T-helper 17 cell (primary cell): ENCODE measurements at places on chromosomes 11 and 22. TPM values are rescaled to one million over a fixed set of nuclear protein-coding genes. Genes with fewer than 3 reads are reported as not detected.

POTEH gene
- not detected for total RNA-seq

ZNF280B gene
- total RNA-seq: 1.9 TPM

RFPL3 gene
- total RNA-seq: not detected

FREY1 gene
- total RNA-seq: 3.1 TPM

RIMBP3B gene
- not detected for total RNA-seq

SYT8 gene
- not detected for total RNA-seq
